Stimulated activated CD8-positive, alpha-beta memory T cell treated with anti-CD3 and anti-CD28 coated beads, Interleukin-15, amount 100 ng/mL, for 48 hours (primary cell): ENCODE measurements at places on chromosomes 4 and X.

- no peak for DNase-seq
These were observed 110.9 kb downstream of the FRAS1 start for GRCh38 chr4:78168029-78168428.

DNA sequence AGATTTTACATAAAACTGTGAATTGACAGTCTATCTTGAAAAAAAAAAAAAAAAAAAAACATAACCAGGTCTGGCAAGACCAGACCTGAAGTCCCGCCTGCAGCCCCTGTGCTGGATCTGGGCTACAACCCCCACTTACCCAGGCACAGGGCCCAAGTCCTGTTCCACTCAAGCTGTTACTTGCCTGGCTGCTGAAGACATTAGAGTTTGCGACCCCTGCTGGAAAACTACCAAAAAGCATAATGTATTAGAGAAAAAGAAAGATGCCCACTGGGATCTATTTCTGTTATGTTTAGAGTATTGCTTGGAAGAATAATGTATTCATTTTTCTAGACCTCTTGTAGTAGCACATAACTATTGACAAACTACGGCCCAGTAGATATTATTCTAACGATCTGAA, 4.7 kb downstream of the HS3ST1 start:
- DNase-seq = no peak

DNA sequence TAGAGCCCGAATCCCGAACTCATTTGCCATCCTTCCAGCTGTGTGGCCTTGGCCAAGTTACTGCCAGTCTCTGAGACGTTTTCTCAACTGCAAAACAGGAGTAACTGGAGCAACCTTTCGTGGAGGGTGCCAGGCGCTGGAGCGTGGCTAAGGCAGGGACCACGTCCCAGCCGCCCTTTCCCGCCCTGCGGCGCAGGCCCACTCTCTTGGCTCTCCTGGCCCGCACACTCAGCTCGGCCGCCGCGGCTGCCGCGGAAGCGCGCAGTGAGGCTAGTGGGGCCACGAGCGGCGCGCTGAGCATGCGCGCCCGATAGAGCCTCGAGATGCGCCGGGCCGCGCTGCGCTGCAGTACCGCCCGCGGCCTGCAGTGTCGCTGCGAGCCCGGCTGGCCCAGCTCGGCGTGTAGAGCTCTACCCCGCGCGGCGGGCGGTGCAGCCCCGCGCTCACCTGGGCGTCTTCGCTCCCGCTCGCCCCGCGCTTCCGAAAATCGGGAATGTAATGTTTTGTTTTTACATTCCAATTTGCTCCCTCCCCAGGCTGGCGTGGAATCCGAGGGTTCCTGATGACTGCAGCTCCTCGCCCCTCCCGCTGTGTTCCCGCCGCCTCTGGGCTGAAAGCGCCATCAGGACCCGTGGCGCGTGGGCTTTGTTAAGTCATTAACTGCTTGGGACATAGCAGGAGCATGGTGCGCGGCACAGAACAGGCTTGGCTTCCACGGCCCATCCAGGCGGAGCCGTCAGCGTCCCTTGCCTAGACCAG, 4.0 kb upstream of the ZNF518B start:
- peak; percentile 65 for DNase-seq

GRCh38 chr4:168319486-168320019, 1.0 kb upstream of the DDX60 start:
- DNase-seq = no peak

DNA sequence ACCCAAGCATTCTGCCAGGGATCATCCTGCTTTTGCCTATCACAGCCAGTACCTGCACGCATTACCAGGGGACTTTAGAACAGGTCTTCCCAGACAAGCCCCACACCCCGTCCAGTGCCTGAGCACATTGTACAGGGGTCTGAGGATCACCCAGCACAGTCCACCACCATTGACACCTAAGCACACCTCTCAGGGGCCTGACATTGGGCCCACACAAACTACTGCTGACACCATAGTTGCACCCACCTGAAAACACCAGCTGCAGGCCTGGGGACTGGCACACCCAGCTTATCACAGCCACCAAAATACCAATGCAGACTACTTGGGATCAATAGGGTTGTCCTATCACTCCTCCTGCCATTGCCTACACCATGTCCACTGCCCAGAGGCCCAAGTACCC, 14.7 kb upstream of the NAA11 start:
- DNase-seq = no peak

DNA sequence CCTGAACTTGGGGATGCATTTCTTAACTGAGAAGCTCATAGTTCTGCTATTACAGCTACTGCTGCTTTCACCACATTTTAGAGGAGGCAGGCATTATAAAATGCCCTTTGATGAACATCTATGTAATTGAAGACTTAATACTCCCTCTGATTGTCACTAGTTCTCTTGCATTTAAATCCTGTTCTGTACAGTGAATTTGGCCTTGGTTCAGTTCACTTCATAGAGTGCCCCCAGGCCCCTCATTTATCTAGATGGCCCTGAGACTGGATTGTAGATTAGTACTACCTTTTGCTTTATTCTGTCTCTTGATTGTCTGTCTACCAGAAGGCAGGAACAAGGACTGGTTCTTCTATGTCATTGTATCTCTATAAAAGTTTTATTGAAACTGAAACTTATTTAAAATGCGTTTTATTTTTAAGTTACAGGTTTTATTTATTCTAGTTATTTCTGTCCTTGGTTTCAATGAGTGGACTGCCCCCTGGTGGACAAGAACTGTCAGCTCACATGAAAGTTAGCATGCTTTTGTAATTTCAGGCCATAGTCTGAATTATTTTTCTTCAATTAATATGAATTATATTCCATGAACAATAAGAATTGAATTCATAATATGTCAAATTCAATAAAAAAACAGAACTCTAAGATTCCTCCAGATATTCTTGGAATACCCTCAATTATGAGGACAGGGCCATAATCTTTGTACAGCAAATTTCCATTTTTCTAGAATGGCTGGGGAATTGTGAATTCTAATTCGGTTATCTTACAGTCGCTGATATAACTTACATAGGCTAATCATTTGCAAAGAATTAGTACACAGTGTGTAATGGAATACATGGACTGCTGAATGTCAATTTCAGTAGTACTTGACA, 47.2 kb upstream of the TMEM33 start:
- DNase-seq = no peak

GRCh38 chrX:150044556-150044955, 106.3 kb upstream of the EOLA2 start:
- no peak for DNase-seq

DNA sequence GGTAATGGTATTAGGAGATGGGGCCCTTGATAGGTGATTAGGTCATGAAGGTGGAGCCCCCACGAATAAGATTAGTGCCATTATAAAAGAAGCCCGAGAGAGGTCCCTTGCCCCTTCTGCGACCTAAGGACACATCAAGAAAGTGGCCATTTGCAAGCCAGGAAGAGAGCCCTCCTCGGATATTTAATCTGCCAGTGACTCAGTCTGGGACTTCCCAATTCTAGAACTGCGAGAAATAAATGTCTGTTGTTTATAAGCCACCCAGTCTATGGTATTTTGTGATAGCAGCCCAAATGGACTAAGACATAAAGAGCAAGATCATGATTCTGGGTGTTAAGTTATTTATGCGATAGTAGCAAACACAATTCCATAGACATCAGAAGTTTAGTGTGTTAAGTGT, 192.2 kb downstream of the LDB2 start:
- no peak for DNase-seq

GRCh38 chr4:157739242-157739641, 433.6 kb downstream of the GASK1B start:
- DNase-seq = no peak

GRCh38 chrX:103565752-103566151, 19.6 kb upstream of the TCEAL4 start:
- DNase-seq = no peak

GRCh38 chr4:77600521-77601451, 4.8 kb upstream of the CXCL13 start:
- no peak for DNase-seq

DNA sequence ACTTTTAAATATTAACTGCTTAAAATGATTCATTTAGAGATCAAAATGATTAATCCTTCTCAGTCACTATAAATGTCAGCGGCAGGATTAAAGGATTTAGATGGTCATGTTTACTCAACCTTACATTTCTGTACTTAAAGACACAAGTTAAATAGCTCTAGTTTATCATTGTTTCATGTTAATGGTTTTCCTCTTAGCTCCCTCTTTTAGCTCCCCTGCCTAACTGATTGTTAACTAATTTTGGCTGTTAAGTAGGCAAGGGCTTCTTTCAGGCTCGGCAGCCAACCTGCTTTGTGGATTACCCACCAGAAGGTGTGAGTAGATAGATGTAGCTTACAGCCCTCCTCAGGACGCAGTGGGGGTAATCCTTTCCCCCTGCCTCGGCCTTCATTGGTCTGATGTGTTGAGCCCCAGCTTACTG, 96.0 kb downstream of the TENM3 start:
- DNase-seq = no peak

GRCh38 chrX:154059729-154060245, 37.7 kb downstream of the MECP2 start:
- DNase-seq = no peak

DNA sequence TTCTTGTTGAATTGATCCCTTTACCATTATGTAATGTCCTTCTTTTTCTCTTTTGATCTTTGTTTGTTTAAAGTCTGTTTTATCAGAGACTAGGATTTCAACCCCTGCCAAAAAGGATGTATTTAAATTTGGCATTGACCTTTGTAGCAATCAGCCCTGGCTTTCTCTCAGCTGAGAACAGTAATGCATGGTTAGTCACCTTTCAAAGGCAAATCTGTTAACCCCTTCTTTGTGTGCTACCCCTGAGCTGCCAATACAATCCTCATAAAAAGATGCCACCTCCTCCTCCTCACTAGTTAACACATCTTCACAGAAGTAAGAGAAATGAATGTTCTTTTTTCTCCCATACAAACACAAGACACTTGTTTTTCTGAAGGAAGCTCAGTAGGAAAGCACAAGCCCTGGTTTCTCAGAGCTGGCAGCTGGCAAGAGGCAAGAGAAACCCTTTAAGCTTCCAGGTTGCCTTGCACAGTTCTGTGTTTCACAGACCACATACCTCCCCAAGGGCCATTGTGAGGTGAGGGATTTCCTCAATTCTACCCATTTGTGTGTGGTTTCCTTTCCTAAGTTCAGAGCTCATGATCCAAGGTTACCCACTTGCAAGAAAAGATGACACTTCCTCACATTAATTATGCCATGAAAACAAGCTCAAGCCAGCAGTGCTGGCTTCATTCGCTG, 122.6 kb downstream of the RCHY1 start:
- no peak for DNase-seq

GRCh38 chr4:28373191-28373590, 1512.5 kb downstream of the STIM2 start:
- no peak for DNase-seq

DNA sequence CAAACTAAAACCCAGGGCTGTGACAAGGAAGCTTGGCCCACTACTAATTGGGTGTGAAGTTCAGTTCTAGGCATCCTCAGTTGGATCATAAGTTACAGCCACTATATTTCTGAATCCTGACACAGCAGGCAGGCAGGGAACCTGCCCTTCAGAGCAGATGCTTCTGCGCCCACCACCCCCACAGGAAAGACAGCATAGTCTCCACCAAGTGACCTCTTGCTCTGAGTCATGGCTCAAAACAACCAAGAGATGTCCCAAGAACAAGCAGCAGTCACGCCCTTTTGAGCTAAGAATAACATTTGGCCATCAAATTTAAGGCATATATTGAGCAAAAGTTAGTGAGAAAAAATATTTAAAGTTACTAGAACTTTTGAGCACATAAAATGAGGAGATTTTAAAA, 170.7 kb upstream of the SMARCAD1 start:
- DNase-seq = no peak

DNA sequence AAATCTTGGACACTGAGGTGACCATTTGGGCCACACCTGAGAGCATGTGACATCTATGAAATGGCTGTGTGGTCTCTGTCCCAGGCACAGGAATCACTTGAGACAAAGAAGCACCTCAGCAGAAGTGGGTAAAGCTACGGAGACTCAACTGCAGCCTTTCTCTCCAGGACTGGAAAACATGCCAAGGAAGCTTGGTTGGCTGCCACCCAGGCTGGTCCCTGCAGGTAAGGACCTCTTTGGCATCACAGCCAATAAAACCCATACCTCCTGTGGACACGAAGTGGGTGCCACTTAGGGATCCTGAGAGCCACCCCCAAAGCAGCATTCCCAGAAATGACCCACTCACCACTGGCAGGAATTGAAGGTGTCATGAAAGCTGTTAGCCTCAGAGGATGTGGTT, 74.6 kb downstream of the LEF1 start:
- DNase-seq = no peak

DNA sequence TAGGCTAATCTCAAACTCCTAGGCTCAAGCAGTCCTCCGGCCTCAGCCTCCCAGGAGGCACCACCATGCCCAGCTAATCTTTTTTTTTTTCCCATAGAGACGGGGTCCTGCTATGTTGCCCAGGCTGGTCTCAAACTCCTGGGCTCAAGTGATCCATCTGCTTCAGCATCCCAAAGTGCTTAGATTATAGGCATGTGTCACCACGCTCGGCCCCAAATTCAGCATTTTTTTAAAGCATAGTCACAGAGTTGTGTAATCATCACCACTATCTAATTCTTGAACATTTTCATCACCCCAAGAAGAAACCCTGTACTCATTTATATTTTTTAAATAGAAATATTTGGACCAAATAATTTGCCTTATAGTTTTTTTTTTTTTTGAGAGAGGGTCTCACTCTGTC, 10.3 kb downstream of the CENPI start:
- DNase-seq = no peak

- no peak for DNase-seq
These were observed 4.4 kb downstream of the RGS12 start for GRCh38 chr4:3297066-3297859.

GRCh38 chrX:41108007-41108406, 22.8 kb downstream of the USP9X start:
- DNase-seq = no peak

DNA sequence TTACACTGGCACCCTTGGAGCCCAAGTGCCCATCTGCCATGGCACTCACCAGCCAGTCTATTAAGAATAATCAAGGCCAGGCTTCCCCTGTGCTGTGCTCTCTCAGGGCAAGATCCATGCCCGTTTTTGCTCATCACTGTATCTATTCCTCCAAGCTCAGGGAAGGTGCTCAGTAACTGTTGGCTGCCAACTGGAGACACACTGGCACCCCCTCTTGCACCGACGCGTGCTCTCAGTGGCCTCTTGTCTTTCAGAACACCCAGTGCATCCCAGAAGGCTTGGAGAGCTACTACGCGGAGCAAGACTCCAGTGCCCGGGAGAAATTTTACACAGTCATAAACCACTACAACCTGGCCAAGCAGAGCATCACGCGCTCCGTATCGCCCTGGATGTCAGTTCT, 30.1 kb downstream of the NSG1 start:
- DNase-seq = no peak

- DNase-seq = no peak
These were observed 55.3 kb downstream of the APLN start for GRCh38 chrX:129599499-129599898.
